IPS DF 6.9 (cell line): ENCODE measurements at places on chromosomes 3 and 15.

DNA sequence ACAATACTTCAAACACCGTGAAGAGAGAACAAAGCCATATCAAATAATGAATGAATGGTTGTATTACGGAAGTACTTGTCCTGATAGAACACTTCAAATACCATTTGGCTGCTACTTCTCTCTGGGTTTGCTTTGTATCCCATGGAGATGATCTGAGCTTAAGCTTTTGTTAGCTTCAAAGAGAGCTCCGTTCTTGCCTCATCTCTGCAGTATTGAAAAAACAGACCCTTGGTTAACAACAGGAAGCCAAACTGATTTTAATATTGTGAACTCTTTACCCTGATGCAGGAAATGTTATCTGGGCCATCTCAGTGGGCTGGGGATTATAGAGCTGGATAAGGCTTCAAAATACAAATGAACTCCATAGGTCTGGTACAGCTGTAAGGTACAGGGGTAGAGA, 101.0 kb downstream of the CHL1 start:
- no peak for DNase-seq

- no peak for DNase-seq
Observed at GRCh38 chr3:111800472-111800871, 58.6 kb upstream of the PHLDB2 start.

GRCh38 chr15:31254431-31255175, 72.0 kb upstream of the KLF13 start:
- DNase-seq: no peak

DNA sequence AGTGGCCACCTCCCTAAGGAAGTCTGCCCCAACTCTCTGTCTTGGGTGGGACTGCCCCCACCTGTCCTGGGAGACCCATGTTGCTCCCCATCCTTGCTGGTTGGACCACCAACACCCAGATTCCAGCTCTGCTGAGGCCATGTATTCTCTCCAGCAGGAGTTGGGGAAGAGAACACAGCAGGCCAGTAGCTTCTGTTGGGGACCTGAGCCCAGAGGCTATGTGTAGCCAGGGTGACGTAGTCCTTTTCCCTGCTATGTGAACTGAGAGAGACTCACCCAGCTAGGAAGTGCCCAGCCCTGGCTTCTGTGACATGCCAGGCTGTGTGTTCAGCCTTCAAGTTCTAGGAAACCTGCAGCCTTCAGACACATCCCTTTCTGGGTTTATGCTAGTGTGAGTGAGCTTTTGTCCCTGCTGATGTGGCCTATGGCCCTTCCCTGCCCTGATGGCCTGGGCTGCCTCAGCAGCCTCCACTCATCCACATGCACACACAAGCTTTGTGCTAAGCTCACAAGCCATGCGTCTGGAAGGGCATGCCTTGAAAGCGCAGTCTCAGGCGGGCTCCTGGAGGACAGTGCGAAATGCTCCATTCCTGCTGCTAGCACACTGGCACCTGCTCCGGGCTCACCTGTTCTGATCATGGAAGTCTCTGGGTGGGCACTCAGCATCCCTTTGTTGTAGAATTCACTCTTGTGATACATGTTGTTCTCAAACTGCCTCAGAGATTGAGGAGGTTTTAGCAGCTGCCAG, 42.6 kb downstream of the KY start:
- no peak for DNase-seq

GRCh38 chr3:101010296-101010695, 17.1 kb upstream of the ABI3BP start:
- DNase-seq: no peak

DNA sequence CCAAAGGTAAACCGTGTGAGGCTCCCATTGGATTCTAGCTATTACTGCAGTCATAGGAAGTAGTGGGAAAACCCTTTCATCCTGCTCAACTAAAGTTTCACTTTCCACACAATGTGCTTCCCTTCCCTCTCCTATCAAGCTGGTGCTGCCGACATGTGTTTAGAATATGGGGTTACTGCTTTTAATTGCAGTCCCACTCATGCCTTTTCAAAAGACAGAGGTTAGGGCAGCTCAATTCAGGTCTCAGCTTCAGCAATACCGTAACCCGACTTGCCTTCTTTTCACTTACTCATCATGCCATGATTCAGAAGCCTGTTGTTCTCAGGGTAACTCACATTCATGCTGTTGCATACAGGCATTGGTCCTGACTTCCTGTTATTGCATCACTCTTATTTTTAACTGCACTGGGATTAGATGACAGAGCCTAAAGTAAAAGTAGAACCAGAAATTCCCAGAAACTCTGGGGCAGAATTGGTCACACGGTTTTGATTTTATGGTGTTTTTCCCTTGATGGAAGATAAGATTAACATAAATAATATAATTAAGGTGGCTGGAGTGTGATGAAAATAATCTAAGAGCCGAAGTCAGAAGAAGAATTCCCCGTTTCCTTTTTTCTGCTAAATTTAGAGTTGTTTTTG, 45.7 kb downstream of the C2CD4B start:
- DNase-seq: no peak

- DNase-seq: no peak
Observed at GRCh38 chr15:98813951-98814350, 165.6 kb downstream of the IGF1R start.

GRCh38 chr3:152885076-152885475, 50.1 kb downstream of the P2RY1 start:
- no peak for DNase-seq

DNA sequence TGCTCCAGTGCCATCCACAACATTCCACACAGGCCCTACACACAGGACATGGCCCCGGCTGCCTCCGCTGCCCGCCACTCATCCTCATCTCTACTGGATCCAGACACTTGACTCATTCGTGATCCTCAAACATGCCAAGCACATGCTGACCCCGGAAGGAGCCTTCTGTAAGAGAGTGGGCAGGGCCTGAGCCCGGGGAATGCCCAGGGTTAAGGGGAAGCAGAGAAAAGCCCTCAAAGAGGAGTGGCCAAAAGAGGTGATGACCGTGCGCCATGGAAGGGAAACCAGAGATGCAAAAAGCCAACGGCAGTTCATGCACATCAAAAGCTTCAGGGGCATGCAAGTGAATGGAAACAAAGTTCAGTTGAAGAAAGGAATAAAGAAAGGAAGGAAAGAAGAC, 46.1 kb downstream of the RFTN1 start:
- DNase-seq: no peak

GRCh38 chr3:14601692-14602005, 49.9 kb upstream of the CCDC174 start:
- DNase-seq: peak; percentile 35

GRCh38 chr15:62841269-62841628, 201.3 kb upstream of the TPM1 start:
- DNase-seq: no peak

DNA sequence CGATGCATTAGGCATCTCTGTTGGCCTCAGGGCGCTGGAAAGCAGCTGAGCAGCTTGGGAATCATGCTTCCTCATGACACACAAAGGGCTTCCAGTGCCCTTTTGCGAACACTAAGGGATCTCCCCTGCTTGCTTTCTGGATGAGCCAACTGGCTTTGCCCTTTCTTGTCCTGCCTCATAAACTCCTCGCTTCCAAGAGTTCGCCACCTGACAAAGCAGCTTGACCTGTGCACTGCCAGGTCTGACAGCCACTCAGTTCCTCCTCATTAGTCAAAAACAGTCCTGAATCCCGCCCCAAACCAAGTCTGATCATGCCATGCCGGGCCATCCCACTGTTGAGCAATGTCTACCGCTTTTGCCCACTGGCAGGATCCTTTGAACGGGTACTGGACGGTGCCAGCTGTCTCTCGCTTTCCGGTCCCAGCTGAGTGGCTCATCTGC, 265.4 kb upstream of the LYSMD4 start:
- no peak for DNase-seq

- DNase-seq: no peak
Observed at GRCh38 chr15:59237119-59237855, 30.6 kb downstream of the LDHAL6B start.

DNA sequence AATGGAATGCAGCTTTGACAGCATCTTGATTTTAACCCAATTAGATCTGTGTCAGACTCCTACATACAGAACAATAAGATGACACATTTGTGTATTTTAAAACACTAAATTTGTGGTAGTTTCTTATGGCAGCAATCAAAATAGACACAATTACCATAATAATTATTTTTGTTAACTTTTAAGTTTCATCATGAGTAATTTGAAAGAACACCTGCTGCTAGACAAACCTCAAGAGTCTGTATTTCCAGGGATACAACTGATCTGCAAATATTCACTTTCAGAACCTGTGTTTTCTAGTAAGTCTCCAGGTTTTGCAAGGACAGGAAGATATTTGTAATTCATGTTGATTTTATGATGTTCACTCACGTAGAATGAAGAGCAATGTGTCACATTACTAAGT, 736.8 kb downstream of the DIPK2A start:
- DNase-seq: no peak

- DNase-seq: no peak
Observed at GRCh38 chr3:128448491-128448890, 18.2 kb downstream of the DNAJB8 start.

- no peak for DNase-seq
Observed at GRCh38 chr3:126996905-126997304, 14.0 kb downstream of the PLXNA1 start.

DNA sequence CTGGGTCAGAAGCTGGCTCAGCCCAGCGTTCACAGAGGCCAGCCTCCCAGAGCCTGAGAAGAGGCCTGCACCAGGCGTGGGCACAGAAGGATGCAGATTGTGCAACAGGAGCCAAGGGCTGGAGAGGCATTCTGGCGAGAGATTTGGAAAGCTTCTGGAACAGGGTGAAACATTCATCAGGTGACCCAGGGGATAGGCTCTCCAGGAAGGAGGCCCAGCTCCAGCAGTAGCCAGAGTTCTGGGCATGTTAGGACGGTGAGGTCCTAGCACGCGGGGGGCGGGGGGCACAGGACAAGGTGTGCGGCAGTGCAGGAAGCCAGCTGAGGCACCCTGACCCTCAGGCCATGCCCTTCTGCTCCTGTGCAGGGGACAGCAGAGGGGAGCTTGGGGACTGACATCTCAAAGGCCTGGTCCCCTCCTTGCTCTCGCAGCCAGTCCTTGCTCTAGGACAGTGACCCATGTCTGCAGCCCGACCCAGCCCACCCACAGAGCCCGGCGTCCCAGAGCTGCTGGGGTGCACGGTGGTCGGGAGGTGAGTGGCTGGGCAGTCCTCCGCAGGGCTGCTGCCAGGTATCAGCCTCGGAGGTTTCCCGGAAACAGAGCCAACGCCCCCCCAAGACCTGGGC, 111.7 kb upstream of the KLF13 start:
- DNase-seq: no peak

DNA sequence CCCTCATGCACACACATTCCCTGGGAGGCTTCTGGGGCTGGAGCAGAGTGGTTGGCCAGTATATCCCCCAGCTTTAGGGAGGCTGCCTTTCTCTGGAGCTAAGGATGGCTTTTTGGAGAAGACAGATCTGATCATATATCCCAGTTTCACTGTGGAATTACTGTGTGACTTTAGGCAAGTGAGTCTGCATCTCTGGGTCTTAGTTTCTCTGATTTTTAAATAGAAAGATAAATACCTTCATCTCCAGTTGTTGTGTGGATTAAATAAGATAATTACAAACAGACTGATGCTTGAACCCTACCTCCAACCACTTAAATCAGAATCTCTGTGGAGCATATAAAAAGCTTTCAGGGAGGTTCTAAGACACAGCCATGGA, 11.1 kb upstream of the WNT7A start:
- no peak for DNase-seq

DNA sequence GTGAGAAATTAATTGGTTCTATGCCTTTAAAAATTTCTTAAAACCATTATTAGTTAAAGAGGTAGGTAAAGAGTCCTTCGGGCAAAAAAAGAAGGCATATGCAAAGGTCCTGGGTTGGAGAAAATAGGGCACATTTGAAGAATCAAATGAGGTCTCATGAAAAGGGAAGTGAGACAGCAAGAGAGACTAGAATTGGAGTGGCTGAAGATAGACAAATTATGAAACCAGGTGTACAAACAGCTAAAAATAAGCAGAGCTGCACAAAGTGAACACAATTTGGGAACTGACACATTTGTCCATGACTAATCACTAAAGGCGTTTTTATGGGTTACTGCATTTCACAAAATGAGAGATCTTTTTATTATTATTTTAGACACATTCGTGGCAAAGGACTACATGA, 581.2 kb downstream of the PYDC2 start:
- DNase-seq: no peak

DNA sequence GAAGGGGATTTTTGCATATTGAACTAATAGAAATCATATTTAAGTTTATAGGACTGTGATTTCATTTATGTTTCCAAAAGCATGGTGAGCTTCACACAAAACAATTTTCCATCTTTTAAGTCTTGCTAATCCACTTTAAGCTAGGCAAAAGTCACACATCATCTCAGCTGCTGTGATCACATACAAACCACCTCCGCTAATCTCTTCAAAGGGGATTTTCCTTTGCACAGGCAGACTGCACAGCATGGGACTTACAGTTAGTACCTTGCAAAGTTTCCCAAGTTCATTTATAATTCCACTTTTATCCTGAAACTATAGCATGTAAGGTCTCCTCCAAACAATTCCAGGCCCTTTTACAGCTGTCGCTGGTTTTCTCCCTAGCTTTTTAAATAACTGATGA, 225.1 kb upstream of the CNTN3 start:
- DNase-seq: no peak

DNA sequence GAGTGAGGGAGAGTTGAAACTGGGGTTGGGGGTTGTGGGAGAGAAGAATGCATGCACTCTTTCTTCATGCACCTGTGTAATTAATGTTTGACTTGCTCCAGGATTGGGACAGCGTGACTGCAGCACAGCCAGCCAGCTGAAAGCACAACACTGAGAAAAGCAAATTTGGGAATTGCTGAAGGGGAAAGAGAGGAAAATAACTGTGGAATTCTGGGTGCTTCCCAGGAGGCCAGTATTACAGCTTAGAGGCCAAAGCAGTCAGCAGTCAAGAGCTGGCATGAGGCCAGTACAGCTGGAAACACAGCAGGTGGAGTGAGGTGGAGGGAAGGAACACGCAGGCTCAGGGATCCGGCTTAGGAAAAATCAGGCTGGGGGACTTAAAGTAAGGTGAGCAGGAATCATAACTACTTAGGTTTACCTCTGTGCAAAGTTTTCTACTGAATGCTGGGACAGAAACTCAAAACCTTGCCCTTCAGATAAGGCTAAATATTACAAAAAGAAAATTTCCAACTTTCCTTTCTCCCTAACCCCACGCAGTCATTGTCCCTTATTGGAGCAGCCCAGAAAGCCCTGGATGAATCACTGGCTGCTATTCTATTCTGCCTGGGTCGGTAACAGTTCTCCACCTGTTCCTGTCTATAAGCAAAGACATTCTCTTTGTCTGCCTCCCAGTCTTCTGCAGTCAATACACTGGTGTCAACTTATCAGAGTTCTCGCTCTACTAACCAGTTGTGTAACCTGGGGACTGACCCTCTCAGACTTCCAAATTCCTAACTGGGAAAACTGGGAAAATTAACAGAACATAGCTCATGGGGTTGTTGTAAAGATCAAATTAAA, 167.2 kb downstream of the MAGI1 start:
- no peak for DNase-seq
